Kidney glomerular epithelial cell (primary cell): ENCODE measurements at places on chromosomes 5 and 9.
A peak's percentile ranks its signal among the peaks of the same experiment; 100 is the strongest.

DNA sequence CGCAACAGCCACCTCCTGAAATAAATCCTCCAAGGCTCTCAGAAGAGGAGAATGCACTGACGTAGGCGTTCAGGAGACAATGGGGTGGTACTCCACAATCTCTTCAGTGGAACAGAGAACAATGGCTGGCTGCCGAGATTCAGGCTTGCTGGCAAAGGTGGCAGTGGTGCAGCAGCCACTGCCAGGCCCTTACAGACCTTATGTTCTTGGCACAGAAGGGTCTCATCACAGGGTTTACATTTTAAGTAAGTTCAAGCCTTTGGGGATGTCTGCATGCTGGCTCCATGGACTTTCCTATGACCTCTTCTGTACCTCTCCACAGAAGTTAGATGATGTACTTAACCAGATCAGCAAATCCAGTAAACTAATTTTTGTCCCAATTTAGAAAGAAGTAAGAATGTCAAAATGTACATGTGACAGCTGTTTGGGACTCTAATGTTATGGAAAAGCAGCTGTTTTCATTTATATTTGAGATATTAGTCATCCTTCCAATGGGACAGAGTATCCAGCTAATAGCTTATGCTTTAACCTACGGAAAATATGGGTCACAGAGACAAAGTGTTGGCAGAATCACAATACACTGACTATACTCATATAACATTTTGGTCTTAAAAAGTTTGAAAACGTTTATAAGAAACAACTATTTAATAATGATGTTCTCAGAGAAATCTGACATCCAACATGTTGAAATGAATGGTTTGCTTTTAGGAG is 180.9 kb downstream of the MAPKAP1 start:
- no peak for DNase-seq

DNA sequence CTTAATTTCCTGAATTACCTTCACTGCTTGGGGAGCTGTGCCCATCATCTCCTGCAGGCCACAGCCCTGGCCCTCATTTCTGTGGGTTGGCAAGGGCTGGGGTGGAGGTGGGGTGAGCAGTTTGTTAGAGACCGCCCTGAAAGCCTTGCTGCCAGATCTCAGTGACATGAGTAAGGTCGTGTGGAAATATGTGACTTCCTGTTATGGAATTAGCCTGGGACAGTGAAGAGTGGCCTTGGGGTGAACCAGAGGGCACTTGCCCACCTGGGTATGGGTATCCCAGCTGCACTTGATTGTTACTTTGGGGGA is 2.5 kb upstream of the HNRNPAB start:
- DNase-seq, result no peak

- DNase-seq, result no peak
Observed at GRCh38 chr9:135677641-135678168, 14.6 kb downstream of the LCN9 start.

- no peak for DNase-seq
Observed at GRCh38 chr9:94932652-94933510, 206.4 kb downstream of the AOPEP start.

DNA sequence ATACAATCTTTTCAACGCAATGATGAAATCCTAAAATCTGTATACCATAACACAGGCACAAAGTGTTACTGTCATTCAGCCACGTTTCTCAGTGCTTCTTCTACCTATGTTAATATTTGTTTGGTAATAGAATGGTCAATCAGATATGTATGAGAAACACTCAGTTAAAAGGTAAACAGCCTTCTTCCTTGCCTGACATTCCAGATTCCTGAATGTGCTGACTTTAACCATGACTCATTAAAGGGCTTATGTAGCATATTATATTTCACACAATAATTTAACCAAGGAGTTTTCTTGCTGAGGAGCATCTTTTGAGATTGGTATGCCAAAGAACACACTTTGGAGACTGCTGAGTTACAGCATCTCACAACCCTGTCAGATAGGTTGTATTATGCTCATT is 187.6 kb downstream of the CETN3 start:
- peak; percentile 26 for DNase-seq

DNA sequence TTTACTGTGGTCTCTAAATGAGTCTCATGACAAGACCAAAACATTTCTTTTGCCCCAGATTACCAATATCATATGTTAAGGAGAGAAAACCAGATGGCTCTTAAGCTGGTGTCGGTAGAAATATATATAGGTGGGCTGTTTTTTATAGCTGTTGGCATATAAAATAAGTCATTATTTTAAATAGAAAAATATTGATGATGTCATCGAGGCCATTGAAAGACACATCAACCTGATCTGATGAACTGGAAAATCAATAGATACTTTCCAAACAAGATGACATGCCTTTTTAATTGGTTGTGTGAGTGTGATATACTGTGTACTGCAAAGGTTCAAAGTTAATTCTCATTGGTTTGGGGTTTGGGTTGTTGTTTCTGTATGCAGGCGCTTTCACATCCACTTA is 617.3 kb downstream of the CCDC171 start:
- no peak for DNase-seq

DNA sequence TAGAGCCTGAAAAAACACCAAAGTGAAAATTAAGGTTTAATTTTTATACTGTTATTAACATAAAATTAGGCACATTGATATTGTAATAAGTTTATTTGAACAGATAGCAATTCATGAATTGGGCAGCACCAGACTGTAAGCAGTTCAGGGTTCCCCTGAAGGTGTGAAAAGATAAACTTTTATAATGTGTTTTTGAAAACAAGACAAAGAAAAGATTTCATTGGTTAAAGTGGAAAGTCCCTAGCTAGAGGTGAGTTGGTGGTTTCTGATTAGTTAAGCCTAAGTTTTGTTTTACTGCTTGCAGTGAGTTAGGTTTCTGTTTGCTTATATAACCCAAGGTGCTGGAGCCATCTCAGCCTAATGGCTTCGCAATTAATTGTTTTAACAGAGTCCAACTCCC is 96.5 kb upstream of the RPS23 start:
- no peak for DNase-seq

GRCh38 chr9:111922324-111923013 is 25.9 kb downstream of the UGCG start:
- no peak for DNase-seq

- DNase-seq, result no peak
Observed at GRCh38 chr5:4698596-4698995, 441.5 kb upstream of the ADAMTS16 start.

GRCh38 chr5:120108586-120109248 is 355.4 kb upstream of the PRR16 start:
- no peak for DNase-seq

DNA sequence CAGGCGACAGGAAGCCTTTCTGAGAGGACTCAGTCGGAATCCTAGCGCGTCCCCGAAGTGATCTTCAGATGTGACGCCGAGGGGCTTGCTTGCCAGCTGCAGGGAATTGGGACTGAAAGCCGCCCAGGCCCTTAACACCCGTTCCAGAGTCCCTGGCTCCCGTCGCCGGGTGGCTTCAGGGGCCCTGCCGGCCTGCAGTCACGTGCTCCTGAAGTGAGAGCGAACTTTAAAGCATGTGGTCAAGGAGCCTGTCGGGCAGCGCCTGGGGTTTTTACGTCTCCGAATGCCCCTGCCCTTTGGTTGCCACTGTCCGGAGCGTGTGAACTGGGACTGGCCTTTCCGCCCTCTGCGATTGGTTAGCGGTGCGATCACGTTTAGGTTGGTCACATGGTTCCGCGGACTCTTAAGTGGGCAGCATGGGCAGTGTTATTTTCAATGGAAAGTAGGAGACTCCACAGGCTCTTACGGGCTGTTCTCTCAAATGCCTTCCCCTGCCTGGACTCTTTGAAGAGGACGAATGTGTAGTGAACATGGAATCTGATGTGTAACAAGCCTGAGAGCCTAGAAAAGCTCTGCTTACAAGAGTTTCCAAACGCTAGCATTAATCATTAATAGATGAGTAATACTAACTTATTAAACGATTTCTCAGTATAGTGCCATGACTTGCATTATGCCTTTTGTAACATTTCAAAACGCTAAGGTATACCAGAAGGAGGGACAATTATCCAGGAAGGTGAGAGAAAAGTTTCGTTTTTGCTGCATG is 1.9 kb downstream of the VLDLR start:
- DNase-seq, result peak; percentile 91

DNA sequence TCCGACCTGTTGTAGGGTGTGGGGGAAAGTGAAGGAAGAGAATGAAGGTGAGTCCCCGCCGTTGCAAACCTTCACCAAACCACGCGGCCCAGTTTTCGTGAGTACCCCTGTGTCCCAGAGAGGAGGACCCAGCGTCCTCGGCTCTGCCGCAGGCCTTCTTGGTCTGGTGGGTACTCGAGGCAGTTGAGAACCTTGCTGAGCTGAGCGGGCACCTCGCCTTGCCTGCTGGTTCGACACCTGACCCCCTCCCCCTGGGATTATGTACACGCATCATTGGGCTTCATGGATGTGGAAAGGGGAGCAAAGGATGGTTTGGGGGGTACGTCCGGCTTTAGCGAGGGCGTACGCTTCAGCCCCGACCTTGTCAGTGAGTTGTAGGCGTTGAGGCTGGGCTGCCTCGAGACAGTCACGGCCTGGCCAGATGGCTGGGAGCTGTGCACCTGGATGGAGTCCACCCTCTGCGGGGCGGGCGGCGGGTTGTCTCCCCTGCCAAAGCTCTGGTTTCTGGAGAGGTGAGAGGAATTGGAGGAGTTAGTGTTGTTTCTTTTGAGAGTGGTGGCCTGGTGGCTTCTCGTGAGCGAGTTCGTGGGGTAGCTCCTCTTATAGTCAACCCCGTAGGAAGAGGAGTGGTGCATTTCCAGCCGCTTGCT is 128.1 kb downstream of the SEMA6A start:
- DNase-seq, result no peak

DNA sequence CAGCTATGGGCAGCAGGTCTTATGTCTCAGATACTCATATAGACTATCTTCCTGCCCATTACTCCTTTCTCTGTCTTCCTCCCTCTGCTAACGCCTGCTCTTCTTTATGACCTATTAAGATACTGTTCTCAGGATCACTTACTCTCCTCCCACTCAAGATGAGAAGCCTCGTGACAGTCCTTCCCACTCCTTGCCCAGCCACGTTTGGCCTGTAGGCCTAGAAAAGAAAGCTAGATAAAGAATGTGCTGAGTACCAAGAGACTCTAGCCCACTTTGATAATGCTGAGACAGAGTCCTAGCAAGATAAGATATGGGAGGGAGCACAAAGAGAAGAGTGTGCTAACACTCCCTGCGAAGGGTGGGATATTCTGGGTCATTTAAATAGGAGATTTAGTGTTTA is 6.8 kb upstream of the DENND4C start:
- no peak for DNase-seq

DNA sequence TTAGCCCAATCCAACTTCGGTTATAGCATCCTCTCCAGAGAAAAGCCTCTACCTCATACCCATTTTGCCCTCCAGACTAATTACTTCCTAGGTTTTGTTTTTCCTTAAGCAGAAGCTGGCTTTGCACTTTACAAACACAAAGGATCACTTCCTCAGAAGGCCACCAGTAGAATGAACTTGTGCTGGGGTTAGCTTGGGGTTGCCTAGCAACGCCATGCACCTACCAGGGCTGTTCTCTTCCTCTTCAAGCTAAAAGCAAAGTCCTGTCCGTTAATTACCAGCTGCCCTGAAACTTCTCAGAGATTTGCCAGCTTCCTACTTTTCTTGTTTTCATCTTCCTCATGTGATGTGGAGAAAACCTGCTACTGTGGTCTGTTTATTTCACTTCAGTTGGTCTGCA is 132.0 kb upstream of the WWC1 start:
- DNase-seq, result no peak

DNA sequence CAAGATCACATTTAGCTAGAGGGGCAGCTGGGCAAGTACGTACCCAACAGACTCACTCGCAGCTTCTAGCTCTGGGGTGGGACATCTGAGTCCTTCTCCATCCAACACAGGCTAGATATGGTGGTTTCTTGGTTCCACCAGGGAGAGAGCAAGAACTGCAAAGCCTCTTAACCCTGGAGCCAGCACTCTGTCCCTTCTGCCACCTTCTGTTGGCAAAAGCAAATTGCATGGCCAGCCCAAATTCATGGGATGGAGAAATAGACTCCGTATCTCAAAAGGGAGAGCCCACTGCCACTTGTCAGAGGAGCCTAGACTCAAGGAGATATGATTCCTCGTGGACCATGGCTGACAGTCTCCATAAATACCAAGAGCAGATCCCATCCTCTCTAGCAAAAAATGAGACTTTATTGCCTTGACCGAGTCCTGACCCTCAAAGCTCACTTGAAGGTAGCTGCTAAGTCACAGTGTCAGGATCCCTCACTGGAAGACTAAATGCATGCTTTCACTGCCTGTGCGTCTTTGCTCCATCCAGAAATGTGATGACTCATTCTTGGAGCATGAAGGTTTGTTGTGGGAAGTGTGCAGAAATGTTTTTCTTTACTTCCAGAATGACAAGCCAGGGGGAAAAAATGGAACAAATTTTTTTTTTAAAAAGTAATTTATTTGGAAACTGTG is 28.8 kb upstream of the ROR2 start:
- DNase-seq, result peak; percentile 69

GRCh38 chr5:103480246-103480645 is 82.3 kb downstream of the NUDT12 start:
- no peak for DNase-seq

DNA sequence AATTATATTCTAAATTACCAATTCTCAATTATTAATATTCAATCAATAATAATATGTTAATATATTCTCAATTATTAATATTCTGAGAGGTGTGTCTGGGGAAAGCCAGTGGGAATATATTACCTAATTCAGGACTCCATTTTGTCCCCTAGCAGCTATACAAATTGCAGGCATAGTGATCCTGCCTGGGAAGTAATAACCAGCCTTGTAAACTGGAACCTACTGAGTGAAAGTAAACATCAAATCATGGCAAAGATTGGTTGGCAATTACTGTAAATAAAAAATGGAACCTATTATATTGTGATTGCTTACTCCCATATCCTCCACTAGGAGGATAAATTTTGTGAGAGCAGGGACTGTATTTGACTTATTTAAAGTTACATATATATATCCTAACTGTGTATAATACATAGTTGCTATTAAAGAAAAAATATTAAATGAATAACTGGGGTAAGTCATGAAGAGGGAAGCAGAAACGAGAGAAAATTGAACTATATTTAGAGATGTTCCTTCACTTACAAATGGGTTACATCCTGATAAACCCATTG is 150.5 kb upstream of the ELL2 start:
- no peak for DNase-seq

DNA sequence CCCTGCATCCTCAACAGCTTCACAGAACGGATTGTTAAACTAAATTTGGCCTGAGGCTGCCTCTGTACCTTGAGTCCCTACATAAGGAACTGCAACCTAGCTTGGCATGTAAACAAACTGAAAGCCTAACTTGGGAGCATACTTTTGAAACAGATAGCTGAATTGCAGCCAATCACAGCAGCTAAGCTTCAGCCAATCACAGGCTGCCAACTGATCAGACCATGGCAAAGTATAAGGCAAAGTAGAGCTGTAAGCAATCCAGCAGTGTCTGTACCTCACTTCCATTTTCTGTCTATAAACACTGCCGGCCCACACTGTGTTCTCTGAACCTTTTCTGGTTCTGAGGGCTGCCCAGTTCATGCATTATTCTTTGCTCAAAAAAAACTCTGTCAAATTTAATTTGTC is 8.9 kb upstream of the ZNF483 start:
- no peak for DNase-seq

DNA sequence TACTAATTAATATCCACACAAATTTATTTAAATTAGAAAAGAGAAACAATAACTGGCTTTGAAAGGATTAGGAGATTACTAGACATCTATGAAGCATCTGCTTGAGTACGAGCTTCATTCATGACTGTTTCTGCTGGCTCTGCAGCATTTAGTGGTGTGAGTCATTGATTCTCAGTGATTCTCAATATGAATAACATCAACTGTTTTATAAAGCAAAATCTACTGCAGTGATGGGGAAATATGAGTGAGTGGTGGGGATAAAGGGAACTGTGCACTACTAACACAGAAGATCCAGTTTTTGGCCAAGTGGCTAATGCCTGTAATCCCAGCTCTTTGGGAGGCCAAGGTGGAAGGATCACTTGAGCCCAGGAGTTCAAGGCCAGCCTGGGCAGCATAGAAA is 8.4 kb downstream of the FNBP1 start:
- DNase-seq, result no peak
